ENCODE measurements at places on chromosomes 6 and 20.
A peak's percentile ranks its signal among the peaks of the same experiment; 100 is the strongest.

- DNase-seq = no peak
Measured at GRCh38 chr20:40006168-40006860, 682.7 kb downstream of the MAFB start.

DNA sequence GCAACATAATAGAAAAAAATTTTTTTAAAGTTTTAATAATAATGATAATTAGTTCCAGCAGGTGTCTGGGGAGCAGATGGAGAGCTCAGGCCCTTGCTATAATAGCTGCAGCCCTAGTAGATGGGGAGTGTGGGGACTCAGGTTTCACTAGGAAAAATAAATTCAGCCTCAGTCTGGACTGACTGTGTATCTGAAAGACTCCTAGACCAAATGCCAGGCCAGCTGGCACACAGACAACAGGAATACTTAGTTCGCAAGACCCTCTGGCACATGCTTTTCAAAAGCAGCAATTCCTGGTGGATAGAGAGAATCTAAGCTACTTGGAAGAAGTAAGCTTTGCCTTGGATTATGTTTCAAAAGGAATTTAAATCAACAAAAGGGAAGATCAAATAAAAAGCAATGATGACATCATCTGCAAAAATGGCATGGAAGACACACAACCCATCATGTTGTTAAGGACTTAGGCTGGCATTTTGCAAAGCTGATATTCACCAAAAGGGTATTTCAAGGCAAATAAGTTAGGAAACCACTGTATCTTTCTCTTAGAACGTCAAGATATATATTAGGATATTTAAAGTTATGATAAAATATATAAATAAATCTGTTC is 107.8 kb downstream of the RNGTT start:
- no peak for DNase-seq

DNA sequence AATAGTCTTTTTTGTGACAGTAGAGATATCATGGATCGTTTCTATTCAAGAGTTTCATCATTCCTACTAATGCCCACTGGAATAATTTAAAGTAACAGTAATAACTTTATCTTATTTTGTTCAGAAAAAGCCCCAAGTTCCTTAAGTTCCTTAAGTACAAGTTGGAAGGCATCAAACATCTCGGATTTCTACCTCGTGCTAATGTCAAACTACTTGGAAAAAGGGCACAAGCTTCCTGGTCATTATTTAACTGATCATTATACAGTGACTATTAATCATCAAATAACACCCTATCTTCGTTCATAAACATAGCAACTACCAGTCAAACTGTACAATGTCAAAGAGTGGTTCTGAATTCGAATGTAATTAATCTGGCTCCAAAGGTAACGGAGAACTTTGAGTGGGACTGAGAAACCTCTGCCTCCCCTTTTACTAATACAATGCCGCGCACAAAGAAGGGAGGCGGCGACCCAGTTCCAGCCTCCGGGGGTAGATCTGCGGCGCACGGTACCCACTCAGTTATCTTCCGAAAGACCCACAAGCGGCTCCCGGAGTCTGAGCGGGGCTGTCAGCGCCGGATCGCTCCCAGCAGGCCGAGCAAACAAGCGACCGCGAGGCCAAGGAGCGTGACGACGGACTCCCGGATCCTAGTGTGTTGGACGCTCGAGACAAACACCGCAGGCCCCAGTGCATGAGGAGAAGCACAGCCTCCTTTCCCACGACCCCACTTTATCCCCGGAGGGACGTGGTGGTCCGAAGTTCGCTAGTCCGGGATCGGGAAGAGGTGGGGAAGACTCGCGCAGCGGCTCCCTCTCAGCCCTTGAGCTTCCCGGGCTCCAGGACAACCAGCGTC is 716 bp downstream of the SHPRH start:
- DNase-seq = no peak

GRCh38 chr20:50958615-50959542 is at the start of gene MOCS3:
Gene MOCS3 (plus strand): TSS chr20:50958818. CDS start chr20:50958843, 25 bp downstream.
- peak; percentile 87 for DNase-seq

GRCh38 chr6:117072134-117072533 is 193.2 kb upstream of the VGLL2 start:
- DNase-seq = no peak

Measured in LNCaP clone FGC (cell line).